NCI-H2171 treated with DMSO at 0.1 percent for 48 hours (cell line): ENCODE measurements at places on chromosomes 1 and 21.
A peak's percentile ranks its signal among the peaks of the same experiment; 100 is the strongest.

GRCh38 chr21:28473530-28474220 lies 519.0 kb downstream of the LTN1 start:
- DNase-seq = no peak

DNA sequence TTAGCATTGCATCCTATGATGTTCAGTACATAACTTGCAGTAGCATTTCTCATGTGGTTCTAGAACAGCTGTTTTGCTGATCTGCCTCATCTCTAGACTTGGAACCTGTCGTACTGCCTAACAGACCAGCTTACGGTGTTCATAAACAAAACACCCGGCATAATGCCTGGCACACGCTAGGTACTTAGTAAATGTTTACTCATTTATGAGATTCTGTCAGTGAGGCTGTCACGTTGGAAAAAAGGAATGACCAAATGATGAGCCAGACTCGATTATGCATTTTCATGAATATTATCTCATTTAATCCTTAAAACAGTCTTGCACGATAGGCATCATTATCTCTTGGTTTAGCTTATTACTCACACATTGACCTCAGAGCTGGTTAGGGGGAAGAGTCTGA lies 46.4 kb downstream of the CACHD1 start:
- peak; percentile 36 for DNase-seq

- DNase-seq = no peak
These were observed 56.7 kb downstream of the RASAL2 start for GRCh38 chr1:178150610-178151009.

DNA sequence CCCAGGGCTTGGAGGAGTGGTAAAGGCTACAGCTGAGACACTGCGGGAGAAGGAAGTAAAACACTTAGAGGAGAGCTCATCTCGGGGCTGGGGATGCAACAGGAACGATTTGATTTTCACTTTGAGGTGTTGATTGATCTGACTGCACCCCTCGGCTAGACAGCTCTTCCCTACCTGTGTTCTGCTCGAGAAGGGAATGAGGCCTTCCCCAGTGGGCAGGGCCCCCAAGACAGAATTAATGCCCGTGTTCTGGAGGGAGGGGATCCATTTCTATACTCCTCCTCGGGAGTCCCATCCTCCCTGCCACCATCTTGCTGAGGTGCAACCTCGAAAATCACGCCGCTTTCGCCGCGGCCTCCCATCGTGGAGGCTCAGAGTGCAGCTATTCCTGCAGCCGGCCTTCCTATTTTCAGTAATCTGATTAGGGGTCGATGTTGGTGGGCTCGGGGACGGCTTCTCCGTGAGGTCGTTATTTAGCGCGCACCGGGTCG lies 2.4 kb downstream of the ATP2B4 start:
- DNase-seq = no peak

DNA sequence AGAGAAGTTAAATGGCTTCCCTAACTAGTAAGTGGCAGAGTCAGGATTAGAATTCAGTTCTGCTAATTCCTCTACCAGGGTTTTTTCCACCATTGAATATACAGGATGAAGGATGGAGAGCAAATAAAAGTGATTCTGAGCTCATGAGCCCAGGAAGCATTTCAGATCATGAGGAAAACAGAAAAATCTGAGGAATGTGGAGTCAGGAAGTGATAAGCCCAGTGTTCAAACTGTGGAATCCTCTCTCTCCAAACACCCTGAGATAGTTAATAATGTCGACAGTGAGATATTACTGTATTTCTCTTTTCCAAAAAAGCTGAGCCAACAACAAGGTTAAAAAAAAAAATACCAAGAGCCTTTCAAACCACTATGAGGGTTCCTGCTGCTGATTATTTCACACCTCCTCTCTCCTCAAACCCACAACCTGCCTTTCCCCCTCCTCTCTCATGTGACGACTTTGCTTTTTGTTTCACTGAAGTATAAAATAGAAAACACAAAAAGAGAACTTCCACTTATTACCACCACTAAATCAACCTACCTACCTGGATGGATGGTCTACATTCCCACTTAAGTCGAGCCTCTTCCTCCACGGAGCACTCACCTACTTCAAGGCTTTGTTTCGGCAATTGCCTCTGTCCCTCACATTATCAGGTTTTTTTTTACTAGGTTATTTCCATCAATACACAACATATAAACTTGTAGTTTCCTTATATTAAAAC lies 8.9 kb downstream of the SLAMF1 start:
- DNase-seq = no peak
